ENCODE measurements at places on chromosomes 11 and 22.
A peak's percentile ranks its signal among the peaks of the same experiment; 100 is the strongest.

DNA sequence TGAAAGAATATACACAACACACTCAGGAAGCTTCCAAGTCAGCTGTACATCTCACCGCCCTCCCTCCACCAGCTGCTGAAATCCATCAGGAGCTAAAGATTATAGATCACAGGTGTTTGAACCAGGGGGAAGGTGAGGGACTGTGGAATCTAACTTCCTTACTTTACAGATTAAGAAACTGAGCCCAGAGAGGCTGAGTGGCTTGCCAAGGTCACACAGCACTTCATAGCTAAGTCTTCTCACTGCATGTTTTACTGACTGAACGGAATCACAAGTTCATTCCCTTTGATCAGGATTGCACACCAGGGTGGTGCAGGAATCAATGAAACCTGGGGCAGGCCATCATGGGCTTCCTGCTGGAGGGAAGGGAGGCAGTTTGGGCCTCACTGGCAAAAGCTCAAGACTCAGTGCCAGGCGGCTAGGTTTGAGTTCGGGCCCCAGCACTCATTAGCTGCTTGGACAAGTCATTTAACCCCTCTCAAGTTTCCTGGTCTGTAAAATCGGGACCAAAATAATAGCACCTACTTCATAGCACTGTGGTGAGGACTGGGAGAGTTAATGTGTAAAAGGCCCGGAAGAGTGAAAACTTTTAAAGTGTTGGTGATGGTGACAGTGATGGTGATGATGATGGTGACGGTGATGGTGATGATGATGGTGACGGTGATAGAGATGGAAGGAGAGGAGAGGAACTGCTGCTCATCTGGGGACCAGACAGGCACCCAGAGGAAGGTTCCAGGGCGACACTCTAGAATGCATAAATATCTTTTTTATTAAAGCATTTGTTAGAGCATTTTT lies 8.2 kb downstream of the CD5 start:
- no peak for DNase-seq

- DNase-seq, result no peak
Measured at GRCh38 chr11:92793189-92793588, 176.3 kb upstream of the MTNR1B start.

- no peak for DNase-seq
Measured at GRCh38 chr11:100575860-100576717, 111.0 kb upstream of the ARHGAP42 start.

- no peak for DNase-seq
Measured at GRCh38 chr11:129289350-129290040, 86.2 kb upstream of the BARX2 start.

- DNase-seq, result peak; percentile 86
Measured at GRCh38 chr22:31099386-31099785, 8.0 kb downstream of the SELENOM start.

DNA sequence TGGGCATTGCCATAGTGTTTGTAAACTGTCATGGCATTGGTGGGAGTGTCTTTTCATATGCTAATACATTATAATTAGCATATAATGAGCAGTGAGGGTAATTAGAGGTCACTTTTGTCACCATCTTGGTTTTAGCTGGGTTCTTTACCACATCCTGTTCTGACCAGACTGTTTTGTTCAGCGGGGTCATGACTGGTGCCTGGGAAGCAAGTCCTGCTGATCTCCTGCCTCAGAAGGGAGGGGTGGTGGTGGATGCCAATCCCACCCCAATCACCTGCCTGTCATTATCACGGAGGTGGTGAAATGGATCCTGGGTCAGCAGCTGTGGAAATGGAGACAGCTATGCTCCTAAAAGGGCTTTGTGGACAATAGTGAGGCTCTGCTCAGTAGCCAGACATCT lies 31.2 kb downstream of the IL18 start:
- no peak for DNase-seq

DNA sequence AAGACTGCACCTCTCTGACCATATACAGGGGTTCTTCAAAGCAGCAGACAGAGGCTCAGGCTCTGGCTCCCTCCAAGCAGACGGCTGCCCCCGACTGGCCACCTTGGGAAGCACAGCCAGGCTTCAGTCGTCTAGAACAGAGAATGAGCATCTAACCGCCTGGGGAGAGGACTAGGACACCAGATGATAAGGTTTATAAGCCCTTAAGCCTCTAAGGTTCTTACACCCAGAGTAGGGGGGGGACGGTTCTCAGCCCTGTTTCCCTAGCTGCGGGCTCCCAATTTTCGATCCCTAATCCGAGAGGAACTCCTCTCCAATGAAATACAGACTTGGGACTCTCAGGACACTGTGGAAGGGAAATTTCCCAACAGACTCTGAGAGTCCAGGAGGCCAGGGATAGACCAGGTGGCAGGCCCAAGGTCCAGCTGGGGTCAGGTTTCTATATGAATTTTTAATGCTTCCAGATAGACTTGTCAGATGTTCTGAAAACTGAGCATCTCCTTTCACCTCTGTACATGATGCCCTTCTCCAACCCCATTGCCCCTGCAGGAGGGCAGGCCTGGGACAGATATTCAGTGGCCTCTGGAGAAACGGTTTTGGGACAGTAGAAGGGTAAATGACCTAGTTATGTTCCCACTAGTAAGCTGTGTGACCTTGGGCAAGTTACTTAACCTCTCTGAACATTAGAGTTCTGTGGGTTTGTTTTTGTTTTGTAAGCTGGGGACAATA lies 20.2 kb downstream of the RTN4RL2 start:
- DNase-seq, result peak; percentile 98

DNA sequence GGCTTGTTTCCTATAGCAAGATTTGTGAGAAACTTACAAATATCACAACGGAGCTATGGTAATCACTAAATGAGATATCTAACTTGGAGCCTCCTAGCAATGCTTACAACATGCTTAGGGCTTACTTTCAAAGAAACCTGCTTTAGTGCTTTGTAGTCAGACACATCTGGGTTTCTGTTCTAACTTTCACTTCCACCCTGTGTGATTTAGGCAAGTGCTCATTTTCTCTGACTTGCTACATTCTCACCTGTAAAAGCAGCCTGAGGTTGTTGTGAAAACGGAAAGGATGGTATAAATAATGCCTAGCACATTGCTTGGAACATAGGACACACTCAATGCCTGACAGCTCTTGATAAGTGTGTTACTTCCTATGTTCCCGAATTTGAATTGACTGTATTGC lies 45.6 kb downstream of the LRRC4C start:
- DNase-seq, result no peak

- no peak for DNase-seq
Measured at GRCh38 chr11:103591554-103591953, 444.9 kb upstream of the DDI1 start.

DNA sequence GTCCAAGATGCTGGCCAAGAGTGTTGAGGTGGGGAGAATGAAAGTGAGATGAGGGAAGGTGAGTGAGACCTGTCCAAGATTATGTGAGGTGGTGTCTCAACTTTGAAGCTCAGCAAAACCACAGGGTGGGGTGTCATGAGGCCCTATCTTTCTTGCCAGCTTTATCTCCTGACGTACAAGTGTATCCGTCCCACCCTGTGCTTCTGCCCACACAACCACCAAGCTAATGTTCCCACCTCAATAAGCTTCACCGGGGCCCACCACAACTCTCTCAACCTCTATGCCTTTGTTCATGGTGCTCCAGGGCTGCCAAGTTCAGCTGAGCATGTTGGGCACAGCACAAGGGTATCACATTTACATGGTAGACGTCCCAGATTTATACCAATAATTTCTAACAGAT lies 7.1 kb upstream of the TPST2 start:
- DNase-seq, result no peak

- DNase-seq, result no peak
Measured at GRCh38 chr11:100445231-100445735, 241.8 kb upstream of the ARHGAP42 start.

- DNase-seq, result peak; percentile 100
Measured at GRCh38 chr11:65083834-65084597, at the start of the genes CDCA5 and ZFPL1. Gene CDCA5 (minus strand): TSS chr11:65084040. CDS start chr11:65083978, 62 bp downstream. Gene ZFPL1 (plus strand): TSS chr11:65084222. CDS start chr11:65084699, 477 bp downstream.

- no peak for DNase-seq
Measured at GRCh38 chr11:76795936-76796441, 12.8 kb downstream of the TSKU start.

GRCh38 chr11:86688398-86689179 lies 16.2 kb upstream of the ME3 start:
- no peak for DNase-seq

- DNase-seq, result peak; percentile 32
Measured at GRCh38 chr22:24681236-24681635, 78.2 kb downstream of the GGT1 start.

GRCh38 chr11:33907421-33907820 lies 15.5 kb upstream of the LMO2 start:
- DNase-seq, result no peak

GRCh38 chr22:24037851-24038765 lies 27.0 kb downstream of the CABIN1 start:
- DNase-seq, result no peak

DNA sequence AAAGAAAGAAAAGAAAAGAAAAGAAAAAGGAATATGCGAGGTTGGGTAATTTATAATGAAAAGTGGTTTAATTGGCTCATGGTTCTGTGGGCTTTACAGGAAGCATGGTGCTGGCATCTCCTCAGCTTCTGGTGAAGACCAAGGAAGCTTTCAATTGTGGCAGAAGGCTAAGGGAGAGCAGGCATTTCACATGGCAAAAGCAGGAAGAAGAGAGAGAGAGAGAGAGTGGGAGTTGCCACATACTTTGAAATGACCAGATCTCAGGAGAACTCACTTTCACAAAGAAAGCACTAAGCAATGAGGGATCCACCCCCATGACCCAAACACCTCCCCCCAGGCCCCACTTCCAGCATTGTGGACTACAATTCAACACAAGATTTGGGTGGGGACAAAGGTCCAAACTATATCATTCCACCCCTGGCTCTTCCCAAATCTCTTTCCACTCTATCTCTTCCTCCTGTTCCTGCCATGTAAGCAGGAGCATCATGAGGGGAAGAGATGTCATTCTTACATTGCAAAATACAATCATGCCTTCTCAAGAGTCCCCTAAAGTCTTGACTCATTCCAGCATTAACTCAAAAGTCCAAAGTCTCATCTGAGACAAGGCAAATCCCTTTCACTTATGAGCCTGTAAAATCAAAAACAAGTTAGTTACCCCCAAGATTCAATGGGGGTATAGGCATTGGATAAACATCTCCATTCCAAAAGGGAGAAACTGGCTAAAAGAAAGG lies 38.9 kb downstream of the LINC01488 start:
- no peak for DNase-seq

GRCh38 chr22:27748751-27749191 lies 52.8 kb downstream of the MN1 start:
- peak; percentile 87 for DNase-seq

DNA sequence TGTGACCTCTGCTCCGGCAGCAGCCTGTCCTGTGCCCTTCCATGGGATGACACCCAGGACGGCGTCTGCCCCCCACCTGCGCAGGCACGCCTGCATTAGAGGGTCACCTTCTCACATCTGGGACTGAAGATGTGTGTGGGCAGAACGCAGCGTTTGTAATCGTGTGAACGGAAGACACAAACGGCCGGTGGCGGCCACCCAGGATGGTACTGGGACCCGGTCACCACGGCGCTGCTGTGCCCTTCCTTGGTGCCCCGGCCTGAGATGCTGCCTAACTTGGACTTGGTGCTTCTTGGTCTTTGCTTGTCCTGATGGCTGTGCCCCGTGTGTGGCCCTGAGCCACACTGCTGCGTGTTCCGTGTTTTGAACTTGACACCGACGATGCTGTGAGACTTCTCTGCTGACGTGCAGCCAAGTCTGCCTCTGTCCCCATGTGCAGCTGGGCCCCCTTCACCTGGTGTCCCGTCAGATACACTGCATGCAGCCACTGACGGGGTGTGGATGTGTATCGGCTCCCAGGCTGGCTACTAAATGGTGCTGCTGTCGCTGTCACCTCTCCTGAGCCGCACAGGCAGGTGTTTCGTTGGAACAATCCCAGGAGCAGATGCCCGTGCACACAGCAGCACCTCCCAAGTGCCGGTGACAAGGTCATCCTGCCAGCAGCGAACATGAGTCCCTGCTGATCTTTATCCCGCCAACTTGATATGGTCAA lies 21.4 kb downstream of the YPEL1 start:
- DNase-seq, result peak; percentile 57

DNA sequence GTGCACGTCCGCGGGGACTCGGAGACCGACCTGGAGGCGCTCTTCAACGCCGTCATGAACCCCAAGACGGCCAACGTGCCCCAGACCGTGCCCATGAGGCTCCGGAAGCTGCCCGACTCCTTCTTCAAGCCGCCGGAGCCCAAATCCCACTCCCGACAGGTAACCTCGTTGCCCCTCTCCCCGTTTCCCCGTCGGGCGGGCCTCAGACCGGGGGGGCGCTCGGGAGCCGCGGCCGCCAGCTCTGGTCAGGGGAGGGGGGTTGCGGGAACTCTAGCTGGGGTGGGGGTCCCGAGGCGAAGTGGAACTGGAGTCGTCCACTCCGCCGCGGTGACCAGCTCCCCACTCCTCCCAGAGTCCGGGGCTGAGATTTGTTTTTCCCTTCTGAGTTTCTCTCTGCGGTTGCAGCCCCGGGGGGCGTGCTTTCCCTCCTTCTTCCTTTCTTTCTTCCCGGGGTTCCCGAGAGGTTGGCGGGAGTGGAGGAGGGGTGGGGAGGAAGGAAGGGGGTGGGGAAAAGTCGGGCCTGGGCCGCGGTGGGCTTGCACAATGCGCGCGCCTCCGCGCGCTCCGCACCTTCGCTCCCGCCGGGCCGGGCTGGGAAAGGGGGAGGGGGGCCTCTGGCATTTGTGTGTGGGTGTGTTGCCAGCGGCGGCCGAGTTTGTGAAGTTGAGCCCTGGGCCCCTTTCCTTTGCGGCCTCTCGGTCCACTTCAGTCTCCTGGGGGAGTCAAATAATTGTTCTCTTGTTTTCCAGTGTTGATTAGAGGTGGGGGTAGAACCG lies 952 bp downstream of the YAP1 start:
- peak; percentile 94 for DNase-seq

DNA sequence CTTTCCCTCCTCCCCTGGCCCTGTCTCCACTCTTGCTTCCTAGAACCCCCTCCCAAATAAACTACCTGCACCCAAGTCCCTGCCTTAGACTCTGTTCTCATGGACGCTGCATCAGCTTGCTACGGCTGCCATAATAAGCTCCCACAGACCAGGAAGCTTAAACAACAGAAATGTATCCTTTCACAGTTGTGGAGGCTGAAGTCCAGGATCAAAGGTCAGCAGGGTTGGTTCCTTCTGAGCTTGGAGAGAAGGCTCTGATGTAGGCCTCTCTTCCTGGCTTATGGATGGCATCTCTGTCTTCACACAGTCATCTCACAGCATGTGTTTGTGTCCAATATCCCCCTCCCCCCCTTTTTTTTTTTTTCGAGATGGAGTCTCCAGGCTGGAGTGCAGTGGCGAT lies 23.4 kb downstream of the CBX7 start:
- DNase-seq, result peak; percentile 18

Data from osteoblast (primary cell).